Right ventricle myocardium inferior (tissue), 1 donor: ENCODE measurements at places on chromosomes 4 and X. TPM values are rescaled to one million over a fixed set of nuclear protein-coding genes. Genes with fewer than 3 reads are reported as not detected.

ZDHHC9 gene
- total RNA-seq = 17.9 TPM

DNA sequence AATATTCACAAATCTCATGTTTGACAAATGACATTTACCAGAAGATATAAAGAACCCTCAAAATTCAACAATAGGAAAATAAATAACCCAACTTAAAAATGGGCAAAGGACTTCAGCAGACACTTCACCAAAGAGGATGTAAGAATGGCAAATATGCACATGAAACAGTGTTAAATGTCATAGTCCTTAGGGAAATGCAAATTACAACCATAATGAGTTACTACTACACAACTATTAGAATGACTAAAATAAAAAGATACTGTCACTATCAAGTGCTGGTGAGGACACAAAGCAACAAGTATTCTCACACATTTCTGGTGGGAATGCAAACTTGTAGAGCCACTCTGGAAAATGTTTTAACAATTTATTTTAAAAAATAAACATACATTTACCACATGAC is 40.8 kb upstream of the NR0B1 start:
- DNase-seq = no peak

OTC gene
- not detected for total RNA-seq

SORCS2 gene
- total RNA-seq = 1.1 TPM
